ENCODE measurements at places on chromosomes 2 and 18.

DNA sequence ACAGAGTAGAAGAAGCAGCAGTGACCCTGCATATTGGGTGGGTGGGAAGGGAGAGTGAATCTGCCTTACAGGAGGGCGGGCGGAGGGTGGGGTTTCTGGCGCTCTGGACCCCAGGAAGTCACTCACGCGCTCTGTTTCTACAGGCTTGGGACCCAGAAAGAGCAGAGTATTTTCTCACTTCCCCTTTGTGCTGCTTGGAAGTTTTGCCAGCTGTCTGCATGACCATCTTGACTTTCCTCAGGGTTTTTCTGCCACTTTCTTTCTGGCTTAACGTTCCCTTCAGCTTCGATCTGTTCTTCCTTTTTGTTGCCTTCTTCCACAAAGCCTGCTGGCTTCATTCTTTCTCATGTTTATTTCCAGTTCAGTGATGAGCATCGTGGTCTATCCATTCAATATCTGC, 383.1 kb downstream of the GALR1 start:
- DNase-seq, result no peak

DNA sequence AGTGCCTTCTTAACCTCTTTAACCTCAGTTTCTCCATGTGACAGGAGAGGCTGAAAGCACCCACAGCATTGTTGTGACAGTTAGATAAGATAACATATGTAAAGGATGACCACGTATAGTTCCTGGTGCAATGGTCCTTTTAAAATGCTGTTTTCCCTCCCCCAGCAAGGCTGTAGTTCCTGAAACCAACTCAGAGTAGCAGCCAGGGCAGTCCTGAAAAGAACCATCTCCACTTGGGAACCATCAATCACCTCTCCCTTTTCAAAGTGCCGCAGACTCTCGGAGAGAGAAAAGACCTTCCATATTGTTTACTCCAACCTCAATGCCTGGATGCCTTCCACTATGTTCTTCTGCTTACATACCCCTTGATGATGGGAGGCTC, 158.8 kb downstream of the DDX1 start:
- DNase-seq, result no peak

DNA sequence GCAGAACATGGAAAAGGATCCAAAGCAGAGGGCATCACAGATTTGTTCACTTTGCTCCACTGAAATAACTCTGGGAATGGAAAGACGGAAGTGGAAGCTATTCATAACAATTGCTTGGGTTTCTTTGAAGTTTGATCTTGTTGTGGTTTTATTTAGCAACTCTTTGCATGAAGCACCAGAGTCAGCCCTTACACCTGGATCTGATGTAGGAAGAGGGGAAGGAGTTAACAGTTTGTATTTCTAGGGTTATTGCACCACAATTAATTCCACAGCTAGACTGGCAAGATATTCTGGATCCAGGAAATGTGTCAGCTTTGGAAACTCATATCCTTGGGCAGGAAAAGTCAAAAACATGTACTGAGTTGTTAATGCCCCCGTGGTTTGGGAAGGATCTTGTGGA, 1143.4 kb downstream of the CNTNAP5 start:
- no peak for DNase-seq

- DNase-seq, result peak; percentile 88
Observed at GRCh38 chr2:219495531-219496122, 3.1 kb upstream of the GMPPA start.

- no peak for DNase-seq
Observed at GRCh38 chr2:181877181-181877664, 14.3 kb upstream of the ITPRID2 start.

DNA sequence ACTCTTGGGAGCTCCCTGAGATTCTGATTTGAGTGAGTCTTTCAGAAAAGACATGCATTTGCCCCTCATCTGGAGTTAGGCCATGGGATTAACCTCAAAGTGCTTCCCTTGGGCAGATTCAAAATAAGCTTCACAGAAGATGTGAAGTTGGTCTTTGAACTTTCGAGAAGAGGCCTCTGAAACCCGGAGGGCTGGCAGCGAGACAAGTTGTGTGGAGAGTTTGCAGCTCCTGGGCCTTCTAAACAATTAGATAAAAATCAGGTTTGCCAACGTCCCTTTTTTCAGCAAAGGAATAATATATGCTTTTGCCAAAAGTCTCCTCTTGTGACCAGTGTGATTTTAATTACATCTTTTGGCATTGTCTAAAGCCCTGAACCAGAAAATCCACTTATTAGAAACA, 489.7 kb downstream of the SOX11 start:
- no peak for DNase-seq
